MG63 (cell line): ENCODE measurements at places on chromosomes 5 and 9.

- DNase-seq, result peak; percentile 36
Measured at GRCh38 chr9:106590759-106591505, 272.0 kb upstream of the ZNF462 start.

GRCh38 chr5:56760723-56761122 lies 54.6 kb upstream of the MAP3K1 start:
- DNase-seq, result no peak

GRCh38 chr5:175555168-175555785 lies 76.9 kb downstream of the SFXN1 start:
- no peak for DNase-seq

GRCh38 chr5:139574641-139575312 lies 13.6 kb downstream of the UBE2D2 start:
- no peak for DNase-seq

DNA sequence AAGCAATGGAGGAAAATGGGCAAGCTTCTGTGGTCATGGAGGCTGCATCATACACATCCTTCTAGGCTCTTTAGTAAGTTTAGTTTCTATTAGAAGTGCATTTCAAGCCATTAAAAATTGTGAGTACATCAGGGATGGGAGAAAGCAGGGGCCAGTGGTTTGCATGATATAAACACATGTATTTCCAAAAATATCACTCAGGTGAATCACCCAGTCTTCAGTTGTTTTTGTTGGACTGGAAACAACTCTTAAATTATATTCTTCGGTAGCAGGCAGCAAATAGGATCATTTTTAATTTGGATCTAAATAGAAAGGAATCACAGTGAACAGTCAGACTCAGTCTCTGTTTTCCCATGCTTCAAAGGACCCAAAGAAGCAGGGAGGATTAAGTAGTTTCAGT lies 657.9 kb downstream of the TLR4 start:
- peak; percentile 24 for DNase-seq

DNA sequence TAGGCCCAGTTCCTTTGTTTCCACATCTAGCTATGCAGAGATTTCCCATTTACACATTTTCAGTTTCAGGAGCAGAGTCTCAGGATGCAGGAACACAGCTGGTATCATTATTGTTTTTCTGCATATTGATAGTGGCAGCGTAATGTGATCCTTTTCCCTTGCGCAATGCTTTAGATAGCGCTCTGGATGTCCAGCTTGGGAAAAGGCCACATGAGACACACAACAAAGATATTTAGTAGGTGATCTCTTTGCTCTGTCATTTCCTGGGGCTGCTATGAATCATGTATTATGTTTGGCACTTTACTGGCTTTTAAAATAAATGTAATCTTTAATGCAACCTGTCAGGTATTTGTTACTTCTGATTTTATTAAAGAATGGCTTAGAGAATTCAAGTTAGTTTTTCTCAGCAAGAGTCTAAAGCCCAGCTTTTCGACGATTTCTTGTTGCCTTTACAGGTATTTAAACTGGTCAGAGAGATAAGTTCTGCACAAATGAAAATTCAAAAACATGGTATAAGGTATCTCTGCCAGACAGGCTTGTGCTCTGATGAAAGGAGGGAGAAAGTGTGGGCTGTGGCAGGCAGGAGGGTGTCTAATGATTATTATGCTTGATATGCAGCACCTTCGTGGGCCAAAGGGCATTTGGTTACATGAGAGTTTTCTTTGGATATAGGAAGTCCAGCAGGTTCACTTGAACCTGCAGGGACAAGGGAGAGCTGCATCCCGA lies 42.2 kb downstream of the PTTG1 start:
- DNase-seq, result peak; percentile 38

DNA sequence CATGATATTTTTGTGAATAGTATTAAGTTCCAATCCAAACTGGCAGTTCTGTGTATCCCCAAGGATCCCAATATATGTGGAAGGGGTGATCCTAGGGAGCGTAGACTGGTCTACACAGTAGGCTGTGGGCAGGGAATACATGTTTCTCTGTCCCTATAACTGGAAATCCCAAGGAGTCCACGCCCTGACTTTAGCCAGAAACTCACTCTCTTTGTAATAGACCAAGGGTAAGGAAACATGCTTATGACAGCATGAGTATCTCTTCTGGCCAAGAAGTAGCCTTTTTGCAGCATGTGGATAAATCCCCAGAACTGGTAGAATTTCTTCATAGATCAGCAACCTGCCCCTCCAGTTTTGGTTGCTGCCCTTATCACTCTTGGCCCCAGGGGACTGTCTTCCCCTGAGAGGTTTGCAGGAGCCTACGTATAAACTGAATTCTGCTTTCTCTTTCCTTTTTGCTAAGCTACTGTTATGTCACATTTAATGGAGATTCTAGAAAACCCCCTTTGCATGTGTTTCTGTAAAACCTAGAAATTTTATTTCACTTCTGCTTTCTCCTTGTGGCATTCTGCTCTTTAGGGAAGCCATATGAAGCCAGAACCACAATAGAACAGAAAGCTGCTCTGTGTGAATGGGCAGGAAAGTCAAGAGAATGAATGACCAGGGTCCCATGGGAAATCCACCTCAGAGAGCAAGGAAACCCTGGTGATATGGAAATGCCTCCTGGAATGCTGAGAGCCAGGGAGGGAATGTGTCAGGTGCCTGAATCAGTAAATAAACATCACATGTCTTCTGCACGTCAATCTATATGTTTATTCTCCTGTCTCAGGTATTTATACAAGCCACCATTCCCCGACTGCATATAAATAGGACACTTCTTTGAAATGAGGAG lies 3.5 kb downstream of the IFNA2 start:
- no peak for DNase-seq

- no peak for DNase-seq
Measured at GRCh38 chr5:1912951-1913565, 30.3 kb upstream of the IRX4 start.

- no peak for DNase-seq
Measured at GRCh38 chr5:178411083-178411482, 178.5 kb upstream of the PHYKPL start.

DNA sequence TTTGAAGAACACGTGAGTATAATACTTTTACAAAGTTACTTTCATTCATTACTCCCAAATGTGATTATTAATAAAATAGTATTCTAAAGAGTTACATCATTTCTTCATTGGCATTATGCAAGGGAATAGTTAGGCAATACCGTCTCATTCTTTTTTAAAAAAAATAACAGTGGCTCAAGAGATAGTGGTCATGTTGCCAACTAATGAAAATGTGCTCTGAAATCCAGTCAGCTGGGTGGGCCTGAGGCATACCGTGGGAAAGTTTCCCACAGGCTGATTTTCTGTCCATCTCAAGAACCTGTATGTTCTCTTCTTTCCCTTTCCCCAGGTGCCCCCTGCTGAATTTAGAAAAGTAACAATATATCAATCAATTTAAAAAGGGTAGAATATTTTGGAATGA lies 40.8 kb upstream of the ROPN1L start:
- no peak for DNase-seq

DNA sequence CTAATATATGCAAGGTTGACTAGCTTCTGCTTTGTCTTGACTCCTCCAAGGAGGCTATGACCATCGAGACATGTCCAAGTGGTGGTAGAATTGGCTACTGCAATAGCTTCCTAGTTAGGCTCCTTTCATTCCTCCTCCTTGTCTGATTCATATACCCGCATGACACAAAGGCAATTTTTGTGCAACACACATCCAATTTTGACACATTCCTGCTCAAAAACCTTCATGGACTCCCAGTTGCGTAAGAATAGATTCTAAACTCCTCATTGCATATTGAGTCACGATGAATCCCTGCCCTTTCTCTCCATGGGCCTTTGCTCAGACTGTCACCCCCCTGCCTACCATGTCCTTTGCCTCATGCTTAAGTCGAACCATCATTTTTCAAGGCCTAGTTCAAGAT lies 344.5 kb downstream of the ACTL7B start:
- DNase-seq, result no peak

DNA sequence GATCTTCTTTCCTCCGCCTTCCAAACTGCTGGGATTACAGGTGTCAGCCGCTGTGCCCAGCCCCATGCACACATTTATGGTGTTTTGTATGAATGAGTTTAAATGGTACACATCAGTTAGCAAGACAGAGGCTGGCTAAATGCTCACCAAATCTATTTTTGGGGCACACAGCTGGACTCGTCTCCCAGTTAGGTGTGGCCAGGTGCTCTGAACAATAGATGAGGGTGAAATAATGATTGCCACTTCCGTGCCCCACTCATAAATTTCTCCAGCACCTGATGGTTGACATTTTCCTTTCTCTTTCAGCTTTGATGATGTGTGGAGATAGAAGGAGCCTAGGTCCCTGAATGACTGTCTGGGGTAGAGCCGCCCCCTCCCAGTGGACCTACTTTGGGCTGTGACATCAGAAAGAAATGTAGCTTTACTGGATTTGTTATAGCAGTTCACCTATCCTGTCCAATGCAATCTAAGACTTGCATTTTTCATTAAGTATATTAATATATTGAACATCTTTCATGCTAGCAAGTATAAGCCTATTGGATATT lies 8.6 kb upstream of the RAPGEF1 start:
- no peak for DNase-seq

- DNase-seq, result no peak
Measured at GRCh38 chr9:35517552-35518224, 27.8 kb downstream of the RUSC2 start.

DNA sequence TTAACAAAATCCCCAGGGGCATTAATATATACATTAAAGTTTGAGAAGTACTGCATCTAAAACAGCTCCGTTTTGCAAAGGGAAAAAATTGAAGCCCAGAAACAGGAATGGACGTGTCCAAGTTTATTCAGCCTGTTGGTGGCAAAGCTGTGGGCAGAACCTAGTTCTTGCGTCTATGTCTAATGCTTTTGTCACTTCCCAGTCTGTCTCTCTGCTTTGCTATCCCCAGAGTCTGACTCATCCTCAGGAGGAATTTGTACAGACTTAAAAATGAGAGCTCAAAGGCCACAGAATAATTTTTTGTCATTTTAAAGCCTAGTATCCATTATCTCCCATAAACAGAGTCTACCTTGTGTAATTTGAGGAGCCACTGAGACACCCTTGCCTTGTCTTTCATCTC lies 330.9 kb upstream of the GRIA1 start:
- DNase-seq, result no peak

DNA sequence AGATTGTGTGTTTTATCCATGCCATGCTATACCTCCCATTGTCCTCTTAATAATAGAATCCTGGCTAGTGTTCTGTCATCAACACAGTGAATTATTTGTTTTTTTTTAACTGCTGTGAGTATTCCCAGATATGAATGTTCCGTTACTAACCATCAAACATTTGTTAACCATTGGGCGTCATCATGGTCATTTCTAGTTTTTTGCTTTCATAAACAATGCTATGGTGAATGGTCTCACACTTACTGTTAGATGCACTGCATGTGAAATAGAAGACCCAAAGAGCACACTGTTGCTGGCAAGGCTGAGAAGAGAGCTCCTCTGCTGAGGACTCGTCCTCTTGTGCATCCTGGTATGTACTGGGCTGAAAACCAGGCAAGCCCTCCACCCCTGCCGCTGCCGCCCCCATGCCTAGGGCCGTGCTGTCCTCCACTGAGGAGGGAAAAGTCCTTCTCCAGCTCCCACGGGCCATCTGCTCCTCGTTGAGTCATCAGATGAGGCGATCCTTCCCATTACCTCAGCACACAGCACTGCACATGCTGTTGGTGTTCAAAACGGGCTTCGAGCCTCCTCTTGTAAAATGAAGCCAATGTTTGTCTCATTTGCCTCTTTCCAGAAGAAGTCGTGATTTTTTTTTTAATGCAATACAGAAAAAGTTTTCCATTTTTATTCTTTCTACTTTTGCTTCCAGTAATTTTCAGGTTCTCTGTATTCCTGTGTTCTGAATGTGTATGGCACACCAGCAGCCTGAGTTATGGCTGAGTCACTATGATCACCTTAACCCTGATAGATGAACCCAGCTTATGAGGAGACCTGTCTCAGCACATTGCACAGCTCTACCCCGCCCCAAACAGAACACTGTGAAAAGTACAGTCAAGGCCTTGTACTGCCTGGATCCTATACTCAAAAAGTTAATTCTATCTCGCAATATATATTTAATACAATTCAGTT lies 219.0 kb downstream of the AOPEP start:
- peak; percentile 86 for DNase-seq

DNA sequence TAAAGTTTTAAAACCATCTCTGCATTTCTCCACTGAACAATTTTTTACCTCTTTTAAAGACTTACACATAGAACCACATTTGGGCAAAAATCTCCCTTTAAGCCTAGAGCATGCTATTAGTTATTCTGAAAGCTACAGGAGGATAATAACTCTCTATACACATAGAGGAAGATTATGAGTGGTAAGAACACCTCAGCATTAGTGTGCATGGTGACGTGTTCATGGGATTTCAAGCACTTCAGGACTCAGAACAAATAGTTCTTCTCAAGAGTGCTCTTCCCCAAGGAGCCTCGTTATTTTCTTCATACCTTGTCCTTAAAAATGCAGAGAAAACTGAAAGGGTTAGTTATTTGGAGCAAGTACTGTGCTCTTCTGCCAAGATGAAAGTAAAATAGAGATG lies 256.9 kb upstream of the TUSC1 start:
- DNase-seq, result no peak

- DNase-seq, result peak; percentile 64
Measured at GRCh38 chr9:108473209-108474112, 382.3 kb downstream of the ACTL7B start.

DNA sequence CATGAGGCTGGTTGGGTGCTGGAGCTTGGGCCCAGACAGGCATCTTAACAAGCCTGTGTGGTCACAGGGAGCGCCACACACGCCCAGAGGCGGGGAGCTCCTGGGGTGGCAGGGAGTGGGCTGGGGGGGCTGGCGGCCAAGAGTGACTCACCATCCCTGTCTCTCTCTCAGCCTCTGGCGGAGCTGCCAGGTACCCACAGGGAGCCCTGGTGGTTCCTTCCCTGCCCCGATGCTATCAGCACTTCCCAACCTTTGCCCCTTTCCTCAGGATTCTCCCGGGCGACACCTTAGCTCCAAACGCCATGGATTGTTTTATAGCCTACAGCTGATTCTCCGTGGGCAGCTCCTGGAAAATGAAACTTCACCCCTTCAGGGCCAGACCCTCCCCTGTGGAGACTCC lies 5.5 kb downstream of the SLC9A3 start:
- DNase-seq, result peak; percentile 65
